ENCODE measurements at places on chromosomes 16 and 17. TPM values are rescaled to one million over a fixed set of nuclear protein-coding genes. Genes with fewer than 3 reads are reported as not detected.

Gene ZNF652
- 18.2 TPM for total RNA-seq

Gene GNPTG
- 43.7 TPM for total RNA-seq

Gene ABCA6
- total RNA-seq: 61.4 TPM

Gene DNAH9
- not detected for total RNA-seq

Gene FHOD1
- 26.6 TPM for total RNA-seq

Gene GSDMA
- total RNA-seq: not detected

Gene SPATA32
- total RNA-seq: not detected

Gene C17orf107
- total RNA-seq: 5.4 TPM

Gene PRSS8
- total RNA-seq: 0.12 TPM
